ENCODE measurements at places on chromosomes 5 and 9.

GRCh38 chr9:128007566-128008138, 26.9 kb upstream of the EEIG1 start:
- DNase-seq: peak; percentile 97

- no peak for DNase-seq
Observed at GRCh38 chr9:116550696-116551436, 136.2 kb upstream of the TRIM32 start.

GRCh38 chr9:24298912-24299311, 246.8 kb downstream of the IZUMO3 start:
- no peak for DNase-seq

DNA sequence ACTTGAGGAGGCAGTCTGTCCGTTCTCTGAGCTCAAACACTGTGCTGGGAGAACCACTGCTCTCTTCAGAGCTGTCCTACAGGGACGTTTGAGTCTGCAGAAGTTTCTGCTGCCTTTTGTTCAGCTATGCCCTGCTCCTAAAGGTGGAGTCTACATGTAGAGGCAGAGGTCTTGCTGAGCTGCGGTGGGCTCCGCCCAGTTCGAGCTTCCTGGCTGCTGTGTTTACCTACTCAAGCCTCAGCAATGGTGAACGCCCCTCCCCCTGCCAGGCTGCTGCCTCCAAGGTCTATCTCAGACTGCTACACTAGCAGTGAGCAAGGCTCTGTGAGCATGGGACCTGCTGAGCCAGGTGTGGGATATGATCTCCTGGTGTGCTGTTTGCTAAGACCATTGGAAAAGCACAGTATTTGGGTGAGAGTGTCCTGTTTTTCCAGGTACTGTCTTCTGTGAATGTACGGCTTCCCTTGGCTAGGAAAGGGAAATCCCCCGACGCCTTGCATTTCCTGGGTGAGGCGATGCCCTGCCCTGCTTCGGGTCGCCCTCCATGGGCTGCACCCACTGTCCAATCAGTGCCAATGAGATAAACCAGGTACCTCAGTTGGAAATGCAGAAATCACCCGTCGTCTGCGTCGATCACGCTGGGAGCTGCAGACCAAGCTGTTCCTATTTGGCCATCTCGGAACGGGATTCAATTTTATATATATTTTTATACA, 58.5 kb downstream of the CNTRL start:
- peak; percentile 77 for DNase-seq

- no peak for DNase-seq
Observed at GRCh38 chr9:8331507-8332330, 532.1 kb upstream of the DMAC1 start.

- peak; percentile 19 for DNase-seq
Observed at GRCh38 chr9:68975365-68976043, 38.4 kb downstream of the PRKACG start.

DNA sequence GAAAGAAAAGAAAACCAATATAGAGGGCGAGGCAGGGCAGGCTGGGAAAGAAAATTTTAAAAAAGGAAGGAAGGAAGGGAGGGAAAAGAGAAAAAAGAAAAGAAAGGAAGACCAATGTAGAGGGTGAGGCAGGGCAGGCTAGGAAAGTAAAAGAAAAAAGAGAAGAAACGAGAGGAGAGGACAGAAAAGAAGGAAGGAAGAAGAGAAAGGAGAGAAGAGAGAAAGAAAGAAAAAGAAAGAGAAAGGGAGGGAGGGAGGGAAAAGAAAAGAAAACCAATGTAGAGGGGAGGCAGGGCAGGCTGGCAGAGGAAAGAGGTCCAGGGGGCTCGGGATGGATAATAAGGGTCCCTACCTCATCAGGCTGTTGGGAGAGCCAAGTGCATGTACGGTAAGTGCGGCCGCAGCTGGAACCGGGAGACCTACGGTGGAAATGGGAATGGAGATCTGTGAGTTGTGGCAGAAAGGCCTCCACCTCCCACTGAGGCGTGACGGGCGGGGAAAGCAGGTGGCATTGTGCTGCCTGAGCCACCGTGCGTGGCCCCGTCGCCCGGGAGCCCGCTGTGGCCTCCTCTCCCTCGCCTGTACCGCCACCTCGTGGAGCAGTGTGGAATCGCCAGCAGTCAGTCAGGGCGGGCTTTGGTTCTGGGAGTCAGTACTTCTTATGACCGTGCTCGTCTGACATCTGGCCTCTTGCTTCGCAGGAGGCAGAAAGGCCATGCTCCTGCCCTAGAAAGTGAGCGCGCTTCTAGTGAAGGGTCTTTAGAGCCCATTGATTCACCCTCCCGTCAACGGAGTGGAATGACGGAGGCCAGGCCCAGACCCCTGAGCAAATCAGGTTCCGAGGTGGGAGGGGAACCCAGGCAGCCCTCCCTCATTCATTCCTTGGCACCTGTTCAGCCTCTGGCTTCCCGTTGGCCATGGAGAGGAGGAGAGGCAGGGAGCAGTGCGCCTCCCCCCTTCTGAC, 10.4 kb upstream of the NHP2 start:
- DNase-seq: peak; percentile 94

DNA sequence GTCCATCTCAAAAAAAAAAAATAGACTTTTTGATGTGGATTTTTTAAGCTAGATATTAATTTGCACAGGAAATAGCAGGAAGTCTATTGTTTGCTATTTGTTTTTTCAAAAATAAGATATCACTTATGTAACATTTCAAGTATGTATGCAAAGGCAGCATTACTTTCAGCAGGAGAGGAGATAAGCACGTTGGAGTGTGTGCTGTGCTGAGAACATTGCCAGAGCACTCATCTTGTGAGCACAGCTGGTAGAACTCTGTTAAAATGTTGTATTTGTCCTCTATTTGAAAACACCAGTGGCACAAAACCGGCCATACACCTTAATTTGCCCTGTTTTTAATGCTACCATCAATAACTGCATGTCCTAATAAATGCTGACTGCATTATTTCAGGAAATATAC, 1061.9 kb upstream of the CDH18 start:
- no peak for DNase-seq

DNA sequence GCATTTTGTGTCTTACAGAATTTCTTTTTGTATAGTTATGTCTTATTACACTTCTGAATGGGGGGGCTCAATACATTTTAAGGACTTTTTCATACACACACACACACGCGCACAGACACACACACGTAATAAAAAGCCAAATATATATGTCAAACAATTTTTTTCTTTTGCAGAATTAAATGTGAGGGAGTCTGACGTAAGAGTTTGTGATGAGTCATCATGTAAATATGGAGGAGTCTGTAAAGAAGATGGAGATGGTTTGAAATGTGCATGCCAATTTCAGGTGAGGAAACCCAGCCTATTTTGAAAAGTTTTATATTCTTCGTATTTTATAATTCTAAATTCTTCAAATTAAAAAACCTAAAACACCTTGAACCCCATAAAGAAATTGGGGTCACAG, 25.6 kb downstream of the TMEFF1 start:
- no peak for DNase-seq

DNA sequence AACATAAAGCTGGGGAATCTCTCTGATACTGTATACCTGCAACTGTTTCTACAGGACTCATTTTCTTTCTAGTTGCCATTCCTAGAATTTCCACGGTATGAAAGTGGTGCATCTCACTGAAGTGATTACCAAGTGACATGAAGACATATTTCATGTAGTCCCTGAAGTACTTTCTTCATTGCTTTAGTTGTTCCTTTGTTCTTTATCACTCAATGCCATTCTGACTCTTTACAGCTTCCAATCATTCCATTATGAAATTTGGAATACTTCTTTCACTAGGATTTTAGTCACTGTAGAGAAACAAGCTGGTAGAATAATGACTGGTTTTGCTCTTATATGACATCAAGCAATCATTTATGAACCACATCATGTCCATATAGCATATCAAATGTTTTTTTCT, 645.1 kb downstream of the CDH18 start:
- DNase-seq: no peak

DNA sequence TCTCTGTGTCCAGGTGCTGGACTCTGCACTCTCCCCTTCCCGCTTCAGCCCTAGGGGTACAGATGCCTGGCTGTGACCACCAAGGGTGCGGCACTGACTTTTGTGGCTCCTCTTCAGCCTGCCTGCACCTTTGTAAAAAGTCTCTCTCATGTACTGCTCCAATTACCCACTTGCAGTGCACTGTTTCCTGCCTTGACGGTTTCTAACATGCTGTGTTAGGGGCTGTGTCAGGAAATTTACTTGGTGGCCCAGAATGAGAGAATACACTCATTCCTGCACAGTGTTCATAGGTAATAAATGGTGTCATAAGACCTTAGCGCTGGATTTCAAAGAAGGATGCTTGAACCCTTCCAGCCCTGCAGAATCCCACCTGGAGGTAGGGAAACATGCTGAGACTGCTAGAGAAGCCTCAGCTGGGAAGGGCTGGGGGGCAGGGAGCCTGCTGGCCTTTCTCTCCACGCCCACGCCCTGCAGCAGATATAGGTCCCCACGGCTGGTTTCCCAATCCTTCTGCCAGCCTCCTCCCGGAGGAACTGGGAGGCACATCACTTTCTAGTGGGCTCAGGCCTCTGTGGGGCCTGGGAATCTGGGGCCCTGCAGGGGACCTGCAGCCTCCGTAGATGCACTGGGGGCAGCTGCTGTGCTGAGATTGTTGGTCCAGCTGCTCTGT, 17.6 kb upstream of the HRH2 start:
- no peak for DNase-seq

GRCh38 chr5:308672-309271, 12.7 kb upstream of the AHRR start:
- no peak for DNase-seq

DNA sequence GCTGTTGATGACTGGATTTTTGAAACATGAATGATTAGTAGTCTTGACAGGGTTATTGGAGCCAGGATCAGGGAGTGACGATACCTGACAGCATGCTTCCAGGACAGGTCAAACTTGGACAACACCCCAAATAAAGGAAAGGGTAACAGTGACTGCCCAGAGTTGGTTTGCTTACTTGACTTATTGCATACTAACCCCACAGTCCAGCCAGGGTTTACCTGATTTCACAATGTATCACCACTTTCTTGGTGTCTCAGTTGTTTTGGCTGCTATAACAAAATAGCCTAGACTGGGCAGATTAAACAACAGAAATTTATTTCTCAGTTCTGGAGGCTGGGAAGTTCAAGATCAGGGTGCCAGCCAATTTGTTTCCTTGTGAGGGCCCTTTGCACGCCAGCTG, 301.0 kb upstream of the VLDLR start:
- DNase-seq: no peak

DNA sequence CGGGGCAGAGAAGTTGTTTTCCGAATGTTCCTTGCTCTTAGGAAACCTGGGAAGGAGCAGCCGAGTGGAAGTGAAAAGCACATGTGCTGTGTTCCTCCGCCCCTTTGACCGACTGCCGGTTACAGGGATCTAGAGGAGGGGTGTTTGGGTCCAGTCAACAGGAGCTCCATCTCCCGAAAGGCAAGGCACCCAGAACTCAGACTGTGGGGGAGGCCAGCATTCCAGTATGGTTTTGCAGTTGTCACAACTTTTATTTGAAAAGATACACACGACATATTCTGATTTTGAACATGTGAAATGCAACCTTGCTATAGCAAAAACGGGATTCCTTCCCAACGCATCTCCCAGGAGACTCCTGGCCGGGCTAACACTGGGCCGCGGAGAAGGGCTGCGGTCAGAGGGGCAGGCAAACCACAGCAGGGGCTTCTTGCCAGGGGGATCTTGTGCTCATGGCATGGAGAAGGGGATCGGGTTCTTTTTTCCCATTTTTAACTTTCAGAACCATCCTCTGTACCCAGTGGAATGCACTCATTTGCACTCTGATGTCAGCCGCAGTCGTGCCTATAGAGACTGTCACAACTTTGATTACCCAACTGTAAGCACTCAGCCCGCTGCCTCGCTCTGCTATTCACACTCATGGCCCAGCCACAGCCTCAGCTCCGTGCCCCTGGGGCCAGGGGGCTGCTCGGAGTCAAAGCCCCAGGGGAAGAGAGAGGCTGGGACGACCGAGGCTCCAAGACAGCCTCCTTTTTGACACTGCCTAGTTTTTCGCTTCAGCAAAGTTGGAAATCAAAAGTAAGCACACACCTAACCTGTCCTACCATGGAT, 3.9 kb downstream of the QRFP start:
- DNase-seq: no peak

GRCh38 chr5:125492977-125493376, 746.5 kb upstream of the ZNF608 start:
- no peak for DNase-seq

- no peak for DNase-seq
Observed at GRCh38 chr9:105681724-105682123, 12.6 kb upstream of the TMEM38B start.

DNA sequence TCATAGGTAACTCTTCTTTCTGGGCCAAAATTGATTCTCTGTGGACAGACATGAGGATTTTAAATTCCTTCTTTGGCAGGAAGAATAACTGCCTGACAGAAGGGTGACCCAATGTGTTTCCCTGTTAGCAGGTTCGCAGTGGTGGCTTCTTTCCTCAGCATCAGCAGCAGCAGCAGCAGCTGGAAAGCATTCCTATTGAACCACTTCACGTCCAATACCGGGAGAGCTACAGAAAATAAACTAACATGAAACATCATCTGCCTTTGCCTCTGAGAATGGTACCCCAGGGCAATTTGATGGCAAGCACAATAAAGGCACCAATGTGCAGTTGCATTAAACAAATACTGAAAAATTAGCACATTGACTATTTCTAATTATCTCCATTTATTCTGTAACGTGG, 214.5 kb downstream of the TMEM167A start:
- DNase-seq: no peak

All from CD4-positive, alpha-beta T cell (primary cell).